Uterine smooth muscle cell (primary cell): ENCODE measurements at places on chromosomes 6 and 20. TPM values are rescaled to one million over a fixed set of nuclear protein-coding genes. Genes with fewer than 3 reads are reported as not detected.

Gene TMEM170B
- total RNA-seq = 1.7 and 4.4 TPM in 2 replicates

Gene CPXM1
- 3.5 and 4.8 TPM in 2 replicates for total RNA-seq

Gene UBE2C
- 17.6 and 46.8 TPM in 2 replicates for total RNA-seq

Gene LTA
- not detected in 2 replicates for total RNA-seq

Gene XKR7
- under 0.01 TPM in 1 of 2 replicates, not detected in the other for total RNA-seq

Gene DYNLT2
- total RNA-seq = 1.5 and 2.0 TPM in 2 replicates

Gene ZBTB46
- 11.9 and 16.7 TPM in 2 replicates for total RNA-seq

Gene FAM217A
- not detected in 2 replicates for total RNA-seq

Gene VAPB
- 12.8 and 14.0 TPM in 2 replicates for total RNA-seq

Gene MSH5
- total RNA-seq = 13.0 and 21.6 TPM in 2 replicates

Gene KCNQ2
- total RNA-seq = not detected in 2 replicates

Gene SLC35D3
- total RNA-seq = under 0.01 TPM in 1 of 2 replicates, not detected in the other

Gene BMP6
- 0.55 and 3.7 TPM in 2 replicates for total RNA-seq

Gene WFDC13
- total RNA-seq = not detected in 2 replicates

Gene EBF4
- total RNA-seq = 1.2 and 4.1 TPM in 2 replicates

Gene BPI
- total RNA-seq = 0.12 TPM in 1 of 2 replicates, not detected in the other

Gene SYCP2
- total RNA-seq = 0.37 and 0.89 TPM in 2 replicates

Gene YTHDF1
- 16.5 and 19.3 TPM in 2 replicates for total RNA-seq

Gene SDCBP2
- 1.2 and 1.5 TPM in 2 replicates for total RNA-seq
